ENCODE measurements at places on chromosomes 1 and 21.
A peak's percentile ranks its signal among the peaks of the same experiment; 100 is the strongest.

GRCh38 chr1:30730346-30731108 is 7.1 kb upstream of the MATN1 start:
- DNase-seq: no peak

- no peak for DNase-seq
These were observed 22.6 kb upstream of the DDX59 start for GRCh38 chr1:200692316-200692715.

DNA sequence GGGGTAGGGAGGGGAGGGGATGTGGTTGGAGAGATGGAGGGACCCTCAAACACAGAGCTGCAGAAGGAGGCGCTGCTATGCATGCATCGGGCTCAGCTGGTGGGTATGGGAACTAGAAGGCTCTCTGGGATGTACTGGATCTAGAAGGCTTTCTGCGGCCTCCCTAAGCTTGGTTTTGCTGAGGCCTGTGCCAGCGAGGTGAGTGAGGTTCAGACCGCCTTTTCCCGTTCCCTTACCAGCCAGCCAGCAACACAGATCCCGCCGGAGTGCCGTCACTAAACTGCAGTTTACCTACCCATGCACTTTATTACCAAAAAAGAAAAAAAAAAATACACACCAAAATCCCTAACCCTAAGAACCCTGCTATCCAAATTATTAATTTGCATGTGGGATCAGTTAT is 180.2 kb downstream of the PRDM16 start:
- DNase-seq: no peak

- no peak for DNase-seq
These were observed 24.3 kb upstream of the NID1 start for GRCh38 chr1:236089046-236089773.

DNA sequence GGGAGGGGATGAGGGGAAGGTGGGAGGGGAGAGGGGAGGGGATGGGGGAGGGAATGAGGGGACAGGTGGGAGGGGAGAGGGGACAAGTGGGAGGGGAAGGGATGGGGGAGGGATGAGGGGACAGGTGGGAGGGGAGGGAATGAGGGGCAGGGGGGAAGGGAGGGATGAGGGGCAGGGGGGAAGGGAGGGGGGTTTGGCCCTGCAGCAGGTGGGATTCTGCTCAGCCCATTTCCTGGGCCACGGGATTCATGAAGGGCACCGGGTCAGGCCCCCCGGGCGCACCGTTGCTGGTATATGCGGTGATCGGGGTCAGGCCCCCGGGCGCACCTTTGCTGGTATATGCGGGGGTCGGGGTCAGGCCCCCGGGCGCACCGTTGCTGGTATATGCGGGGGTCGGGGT is 15.1 kb upstream of the SAMD11 start:
- no peak for DNase-seq

- DNase-seq: no peak
These were observed 1.8 kb downstream of the OBSCN start for GRCh38 chr1:228209657-228210056.

- DNase-seq: no peak
These were observed 4.1 kb downstream of the TAGLN2 start for GRCh38 chr1:159921251-159921650.

- DNase-seq: peak; percentile 77
These were observed at the start of gene RALGPS2 for GRCh38 chr1:178724728-178725465. Gene RALGPS2, plus strand, starts transcription at chr1:178725244. Its CDS starts 51,521 bp downstream, at chr1:178776765.

GRCh38 chr21:32800056-32800455 is 28.5 kb upstream of the PAXBP1 start:
- DNase-seq: no peak

DNA sequence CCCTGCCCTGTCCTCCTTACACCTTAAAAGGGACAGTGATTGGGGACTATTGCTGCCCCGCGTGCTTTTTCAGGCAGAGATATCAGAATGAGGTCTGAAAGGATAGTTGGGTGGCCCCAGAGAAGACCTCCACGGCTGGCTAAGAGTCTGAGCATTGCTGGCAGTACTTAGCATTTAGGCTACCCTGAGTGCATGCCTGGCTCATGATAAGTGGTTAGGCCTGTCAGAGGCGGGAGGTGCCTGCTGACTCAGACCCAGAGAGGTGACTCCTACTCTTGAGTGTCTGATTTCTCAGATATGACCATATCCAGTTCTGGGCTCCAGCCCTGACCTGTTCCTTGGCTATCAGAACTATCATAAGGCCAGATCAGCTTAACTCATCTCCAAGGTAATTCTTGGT is 213.7 kb downstream of the PBX1 start:
- no peak for DNase-seq

GRCh38 chr1:33335020-33335419 is 14.1 kb upstream of the A3GALT2 start:
- peak; percentile 41 for DNase-seq

DNA sequence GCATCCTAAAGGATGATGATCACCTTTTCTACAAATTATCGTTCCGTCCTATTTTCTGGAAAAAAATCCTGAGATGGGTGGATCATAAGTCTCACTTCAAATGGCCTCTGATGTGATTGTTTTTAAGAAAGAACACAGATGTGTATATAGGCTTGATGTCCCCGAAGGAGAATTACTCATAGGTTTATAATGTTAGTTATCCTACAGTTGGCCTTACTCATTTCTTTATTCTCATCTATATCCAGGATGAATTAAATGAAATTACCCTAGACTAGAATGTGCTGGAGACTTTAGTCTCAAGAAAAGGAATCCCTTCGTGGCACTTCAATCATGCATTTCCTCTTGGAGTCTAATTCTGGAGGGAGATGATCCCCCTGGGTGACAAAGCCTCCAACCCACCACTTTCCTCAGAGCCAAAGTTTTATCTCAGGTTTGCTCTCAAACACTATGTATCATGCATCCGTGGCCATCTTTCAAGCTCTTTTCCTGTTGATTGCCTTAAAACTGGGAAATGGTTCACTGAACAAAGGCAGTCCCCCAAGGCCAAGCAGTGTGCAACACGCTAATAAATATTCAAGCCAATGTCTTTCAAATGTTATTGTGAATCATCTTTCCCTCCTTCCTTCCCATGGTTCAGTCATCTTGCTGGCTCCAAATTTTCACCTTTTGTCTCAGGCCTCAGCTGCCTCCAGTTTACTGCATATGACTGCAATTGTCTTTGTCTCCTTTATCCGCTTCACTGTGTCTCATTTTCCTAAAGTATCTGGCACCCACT is 32.5 kb upstream of the SMYD2 start:
- DNase-seq: no peak

GRCh38 chr1:32099426-32099825 is 8.4 kb upstream of the KPNA6 start:
- DNase-seq: no peak

GRCh38 chr1:58748666-58749065 is 35.2 kb downstream of the JUN start:
- no peak for DNase-seq

GRCh38 chr21:42176859-42177258 is 42.1 kb upstream of the ABCG1 start:
- no peak for DNase-seq

DNA sequence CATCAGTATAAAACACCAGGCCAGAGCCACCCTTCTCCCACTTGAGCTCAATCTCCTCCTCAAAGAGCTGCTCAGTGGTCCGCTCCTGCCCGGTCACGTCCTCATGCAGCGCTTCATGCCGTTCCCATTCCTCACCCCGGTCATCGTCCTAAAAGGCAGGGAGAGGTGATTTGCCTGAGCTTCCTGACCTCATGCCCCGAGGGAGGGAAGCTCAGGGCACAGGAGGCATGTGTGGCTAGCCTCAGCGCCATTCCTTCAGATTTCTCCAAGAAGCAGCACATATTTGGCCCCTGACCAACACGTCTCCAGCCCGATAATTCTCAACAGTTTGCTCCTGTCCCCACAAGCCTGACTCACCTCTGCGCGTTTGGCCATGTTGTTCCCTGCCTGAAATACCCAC is 4.2 kb upstream of the GPN2 start:
- DNase-seq: no peak

DNA sequence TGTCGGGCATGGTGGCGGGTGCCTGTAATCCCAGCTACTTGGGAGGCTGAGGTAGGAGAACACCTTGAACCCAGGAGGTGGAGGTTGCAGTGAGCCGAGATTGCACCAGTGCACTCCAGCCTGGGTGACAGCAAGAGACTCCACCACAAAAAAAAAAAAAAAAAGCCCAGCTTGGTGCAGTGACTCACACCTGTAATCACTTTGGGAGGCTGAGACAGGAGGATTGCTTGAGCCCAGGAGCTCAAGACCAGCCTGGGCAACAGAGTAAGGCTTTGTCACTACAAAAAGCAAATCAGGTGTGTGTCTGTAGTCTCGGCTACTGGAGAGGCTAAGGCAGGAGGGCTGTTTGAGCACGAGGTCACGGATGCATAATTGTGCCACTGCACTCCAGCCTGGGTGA is 5.0 kb upstream of the H6PD start:
- no peak for DNase-seq

GRCh38 chr1:38613996-38614395 is 245.6 kb downstream of the RRAGC start:
- no peak for DNase-seq

DNA sequence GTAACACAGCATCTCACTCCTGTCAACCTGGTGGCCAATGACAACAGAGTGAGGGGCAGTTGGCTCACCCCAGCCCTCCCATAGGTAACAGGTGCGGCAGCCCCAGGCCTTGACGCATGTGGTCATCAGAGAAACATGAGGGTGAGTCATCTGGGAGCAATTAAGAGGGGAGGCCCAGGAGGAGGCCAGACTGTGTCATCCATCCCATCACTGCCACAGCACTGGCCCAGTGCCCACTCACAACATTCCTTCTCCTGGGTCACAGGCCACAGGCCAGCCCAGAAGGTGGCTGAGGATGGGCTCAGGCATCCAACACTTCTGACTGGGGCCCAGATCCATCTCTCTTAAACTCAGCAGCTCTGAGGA is 17.1 kb downstream of the TEX35 start:
- no peak for DNase-seq

DNA sequence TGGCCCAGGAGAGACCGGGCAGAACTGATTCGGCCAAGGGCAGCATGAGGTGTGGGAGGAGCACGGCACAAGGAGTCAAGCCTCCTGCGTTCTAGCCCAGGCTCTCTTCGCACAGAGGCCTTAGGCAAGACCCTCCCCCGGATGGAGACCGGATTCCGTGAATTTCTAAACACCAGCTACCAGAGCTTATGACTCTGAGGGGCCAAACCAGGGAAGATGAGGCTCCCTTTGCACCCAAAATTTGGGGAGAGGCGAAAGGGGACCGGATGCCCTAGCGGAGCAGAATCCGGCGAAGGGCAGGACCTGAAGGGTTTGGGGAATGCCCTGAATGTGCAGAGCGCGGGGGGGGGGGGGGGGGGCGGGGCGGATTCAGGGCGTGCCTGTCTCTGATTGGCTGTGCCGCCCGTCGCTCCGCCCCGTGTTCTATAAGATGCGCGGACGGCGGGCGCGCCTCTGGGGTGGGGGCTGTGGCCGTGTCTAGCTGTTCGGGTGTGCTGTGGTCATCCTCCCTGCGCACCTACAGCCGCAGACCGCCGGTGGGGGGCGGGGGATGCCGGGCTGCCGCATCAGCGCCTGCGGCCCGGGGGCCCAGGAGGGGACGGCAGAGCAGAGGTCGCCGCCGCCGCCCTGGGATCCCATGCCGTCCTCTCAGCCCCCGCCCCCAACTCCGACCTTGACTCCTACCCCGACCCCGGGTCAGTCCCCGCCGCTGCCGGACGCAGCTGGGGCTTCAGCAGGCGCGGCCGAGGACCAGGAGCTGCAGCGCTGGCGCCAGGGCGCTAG is at the start of gene TRNP1:
Gene TRNP1, plus strand, starts transcription at position 456 of the 783 bp plus-strand sequence. Its CDS starts 95 bp downstream, at position 551.
- DNase-seq: peak; percentile 67

GRCh38 chr1:23790696-23791515 is at the start of gene LYPLA2:
Gene LYPLA2, plus strand, starts transcription at chr1:23791145. Its CDS starts 1,538 bp downstream, at chr1:23792683.
- peak; percentile 94 for DNase-seq

DNA sequence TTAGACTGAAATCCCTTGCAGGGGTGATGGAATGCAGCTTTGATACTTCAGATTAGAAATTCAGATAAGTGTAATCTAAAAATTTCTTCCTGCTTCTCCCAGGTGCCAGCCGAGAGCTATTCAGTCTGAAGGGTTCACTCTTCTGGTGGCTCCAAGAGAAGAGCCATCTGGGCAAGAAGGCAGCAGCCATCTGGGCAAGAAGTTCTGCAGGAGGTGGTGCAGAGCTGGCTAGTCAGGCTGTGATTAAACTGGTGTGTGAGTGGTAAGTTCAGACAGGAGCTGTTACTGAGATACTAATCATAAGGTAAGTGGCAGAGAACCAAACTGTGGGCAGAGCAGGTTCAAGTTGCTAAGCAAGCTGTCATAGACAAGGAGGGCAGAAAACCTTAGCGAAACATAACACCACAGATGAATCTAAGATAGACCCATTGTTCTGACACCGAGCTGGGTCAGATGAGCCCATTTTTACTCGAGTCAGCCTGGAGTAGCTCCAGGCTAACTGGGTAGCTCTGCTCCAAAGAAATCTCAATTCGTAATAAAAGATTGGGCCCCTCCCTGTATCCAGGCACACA is 14.4 kb upstream of the TP53BP2 start:
- DNase-seq: no peak

DNA sequence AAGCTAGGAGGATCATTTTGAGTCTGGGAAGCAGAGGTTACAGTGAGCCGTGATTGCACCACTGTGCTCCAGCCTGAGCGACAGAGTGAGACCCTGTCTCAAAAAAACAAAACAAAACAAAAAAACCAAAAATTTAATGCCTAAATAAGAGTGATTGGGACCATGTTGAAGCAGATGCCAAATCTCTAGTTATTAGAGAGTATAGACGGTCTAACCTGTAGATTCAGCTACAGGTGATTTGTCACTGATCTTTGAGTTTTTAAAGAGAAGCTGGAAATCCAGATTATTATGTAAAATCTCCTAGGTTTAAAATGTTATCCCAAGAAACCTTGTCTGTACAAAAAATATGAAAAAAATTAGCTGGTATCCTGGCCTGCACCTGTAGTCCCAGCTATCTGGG is 11.5 kb downstream of the HDAC1 start:
- no peak for DNase-seq

- DNase-seq: no peak
These were observed 39.5 kb upstream of the NEK7 start for GRCh38 chr1:198117267-198117666.

- no peak for DNase-seq
These were observed 149.7 kb upstream of the VANGL1 start for GRCh38 chr1:115492019-115492595.

- no peak for DNase-seq
These were observed 62.3 kb downstream of the PTGS2 start for GRCh38 chr1:186617926-186618325.

GRCh38 chr1:77371396-77371795 is 89.6 kb downstream of the AK5 start:
- DNase-seq: no peak

- peak; percentile 75 for DNase-seq
These were observed 161.1 kb upstream of the COL6A1 start for GRCh38 chr21:45820171-45821091.

DNA sequence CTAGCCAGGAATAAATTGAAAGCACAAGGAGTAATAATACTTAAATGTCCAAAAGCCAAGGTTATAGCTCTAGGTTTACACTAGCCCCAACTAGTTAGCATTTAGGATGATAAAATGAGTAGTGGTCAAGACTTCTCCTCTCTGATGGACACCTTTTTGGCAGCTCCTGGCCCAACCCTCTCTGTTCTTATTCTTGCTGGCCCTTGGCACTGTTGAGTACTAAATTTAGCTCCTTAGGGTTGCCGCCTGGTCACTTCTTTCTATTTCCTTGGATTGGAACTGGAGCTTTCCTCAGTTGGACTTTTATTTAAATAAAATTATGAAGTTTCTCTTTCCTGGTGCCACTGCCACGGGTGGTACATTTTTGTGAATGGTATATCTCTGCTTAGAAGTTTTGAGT is 28.3 kb downstream of the ARID1A start:
- DNase-seq: no peak
